ELF-1 (cell line): ENCODE measurements at places on chromosomes 3 and 15.

DNA sequence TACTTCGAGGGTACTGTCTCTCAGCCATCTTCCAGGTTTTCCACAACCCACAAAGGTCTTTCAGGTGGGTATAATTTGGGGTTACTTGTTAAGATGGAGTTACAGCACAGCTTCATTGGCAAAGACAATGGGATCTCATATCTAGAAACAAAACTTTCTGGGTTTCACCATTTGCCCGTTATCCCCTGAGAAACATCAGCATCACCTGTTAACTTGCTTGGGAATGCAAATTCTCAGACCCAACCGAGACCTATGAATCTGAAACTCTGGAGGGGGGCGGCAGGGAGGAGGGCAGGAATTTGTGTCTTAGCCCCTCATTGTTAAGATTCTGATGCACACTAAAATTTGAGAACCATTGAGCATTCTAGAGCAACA is 176.4 kb downstream of the TNIK start:
- DNase-seq, result no peak

DNA sequence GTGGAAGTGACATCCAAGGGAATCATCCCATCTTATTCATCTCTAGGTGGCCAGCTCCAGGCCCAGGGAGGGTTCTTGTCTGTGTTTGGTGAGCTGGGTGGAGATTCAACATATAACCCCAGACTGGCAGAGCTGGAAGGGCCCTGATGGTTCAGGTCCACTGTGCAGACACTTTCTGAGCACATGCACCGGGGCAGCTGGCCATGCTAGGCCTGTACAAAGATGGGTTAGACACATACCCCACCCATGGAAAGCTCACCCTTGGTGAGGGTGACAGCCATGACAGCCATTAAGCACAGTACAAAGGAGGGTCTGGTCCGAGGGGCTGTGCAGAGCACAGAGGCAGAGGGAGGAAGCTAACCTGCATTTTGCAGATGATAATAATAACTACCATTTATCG is 100.4 kb downstream of the CORO2B start:
- no peak for DNase-seq

GRCh38 chr3:119403201-119403600 is 60.2 kb downstream of the TMEM39A start:
- DNase-seq, result no peak

DNA sequence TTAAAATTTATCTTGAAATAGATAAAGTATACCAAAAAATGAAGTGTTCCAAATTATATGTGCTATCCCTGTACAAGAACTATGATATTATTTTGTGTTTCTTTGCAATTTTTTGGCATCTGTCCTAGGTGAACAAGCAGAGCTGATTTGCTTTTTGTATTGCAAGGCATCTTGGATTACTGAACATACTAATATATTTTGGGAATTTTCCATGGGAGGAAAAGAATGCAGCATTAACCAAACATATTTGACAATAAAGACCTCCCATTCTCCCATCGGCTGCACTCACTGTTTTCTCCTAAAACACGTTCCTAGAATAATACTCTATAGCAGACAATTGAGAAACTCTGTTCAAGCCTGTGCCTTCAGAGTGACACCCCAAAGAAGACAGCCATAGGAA is 265.1 kb upstream of the ALCAM start:
- DNase-seq, result no peak

GRCh38 chr3:12428126-12428525 is 56.2 kb upstream of the TSEN2 start:
- DNase-seq, result no peak

DNA sequence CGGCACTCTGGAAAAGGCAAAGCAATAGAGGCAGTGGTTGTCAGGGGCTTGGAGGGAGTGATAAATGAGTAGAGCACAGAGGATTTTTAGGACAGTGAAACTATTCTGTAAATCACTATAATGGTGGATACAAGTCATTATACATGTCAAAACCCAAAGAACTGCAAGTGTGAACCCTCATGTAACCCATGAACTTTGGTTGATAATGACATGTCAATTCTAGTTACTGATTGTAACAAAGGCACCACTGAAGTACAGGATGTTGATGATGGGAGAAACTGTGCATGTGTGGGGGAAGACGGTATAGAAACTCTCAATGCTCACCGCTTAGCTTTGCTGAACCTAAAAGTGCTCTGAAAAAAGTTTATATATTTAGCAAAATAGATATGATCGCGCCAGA is 36.0 kb downstream of the BTLA start:
- no peak for DNase-seq
